Anterior cingulate cortex (tissue), 58 donors: ENCODE measurements at places on chromosomes 5 and 9.

- DNase-seq, result no peak
Observed at GRCh38 chr9:92151691-92152393, 36.6 kb upstream of the SPTLC1 start.

GRCh38 chr5:36528588-36528987, 77.8 kb upstream of the SLC1A3 start:
- DNase-seq, result no peak

DNA sequence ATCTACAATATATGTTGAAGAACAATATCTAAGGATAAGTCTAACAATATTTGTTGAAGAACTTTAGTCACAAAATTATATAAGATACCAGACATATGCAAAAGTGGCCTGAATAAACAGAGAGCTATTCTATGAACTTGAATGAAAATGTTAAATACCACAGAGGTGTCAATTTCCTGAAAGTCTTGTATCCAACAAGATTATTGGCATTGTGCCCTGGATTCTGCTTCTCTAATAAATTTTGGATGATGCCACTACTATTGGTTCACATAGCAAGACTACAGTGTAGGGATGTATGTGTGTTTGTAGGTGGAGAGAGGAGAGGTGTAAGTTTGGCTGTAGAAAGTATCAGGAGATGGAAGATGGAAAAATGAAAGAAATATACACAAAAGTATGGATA, 731.8 kb upstream of the RGMB start:
- no peak for DNase-seq

DNA sequence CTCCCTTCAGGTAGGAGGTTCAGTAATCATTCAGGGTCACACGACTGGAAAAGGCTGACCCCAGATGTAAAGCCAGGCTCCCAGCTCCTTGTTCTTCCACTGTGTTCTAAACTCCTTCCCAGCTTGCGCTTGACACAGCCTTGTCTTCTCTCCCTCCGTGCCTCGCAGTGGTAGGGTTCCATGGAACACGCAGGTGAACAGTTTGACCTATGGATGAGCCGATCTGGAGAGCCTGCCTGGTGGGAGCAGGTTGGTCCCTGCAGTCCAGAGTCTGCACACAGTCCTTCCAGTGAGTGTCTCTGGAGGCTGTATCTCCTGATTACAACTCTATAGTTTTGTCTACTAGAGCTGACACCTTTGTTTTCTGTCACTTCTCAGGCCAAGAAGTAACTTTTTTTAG, 85.9 kb downstream of the IQGAP2 start:
- no peak for DNase-seq

DNA sequence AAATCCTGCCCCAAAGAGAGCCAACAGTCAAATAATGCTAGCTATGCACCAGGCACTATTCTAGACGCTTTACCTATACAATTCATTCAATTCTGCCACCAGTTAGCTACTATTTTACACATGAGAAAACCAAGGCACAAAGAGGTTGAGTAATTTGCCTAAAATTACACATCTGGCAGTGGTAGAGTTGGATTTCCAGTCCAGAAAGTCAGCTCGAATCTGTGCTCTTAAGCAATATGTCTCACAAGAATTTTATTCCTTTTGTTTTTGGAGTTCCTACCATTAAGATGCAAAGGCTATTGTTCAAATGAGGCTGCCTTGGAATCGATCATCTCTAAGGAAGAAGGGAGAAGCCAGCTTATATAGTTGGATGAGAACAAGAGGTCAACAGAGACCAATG, 256.9 kb upstream of the RASA1 start:
- no peak for DNase-seq

GRCh38 chr9:68841276-68842052, 136.4 kb downstream of the PIP5K1B start:
- DNase-seq, result no peak

DNA sequence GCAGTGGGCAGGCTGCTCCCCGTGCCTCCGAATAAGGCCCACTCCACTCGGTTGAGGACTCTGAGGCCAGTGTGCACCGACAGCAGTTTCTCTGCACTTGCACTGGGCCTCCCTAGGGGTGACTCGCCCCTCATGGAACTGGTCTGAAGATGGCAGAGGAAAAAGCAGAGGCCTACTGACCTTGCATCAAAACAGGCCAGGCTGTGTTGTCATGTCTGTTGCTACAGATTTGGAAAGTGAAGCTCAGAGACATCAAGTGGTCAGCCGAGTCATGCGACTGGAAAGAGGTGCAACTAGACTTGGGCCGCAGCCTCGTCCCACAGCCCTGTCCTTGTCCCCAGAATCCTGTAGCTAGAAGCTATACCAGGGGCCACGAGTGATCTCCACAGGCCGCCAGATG, 78.3 kb downstream of the DCP2 start:
- DNase-seq, result no peak

- DNase-seq, result no peak
Observed at GRCh38 chr9:114385397-114386181, 2.2 kb downstream of the AKNA start.

DNA sequence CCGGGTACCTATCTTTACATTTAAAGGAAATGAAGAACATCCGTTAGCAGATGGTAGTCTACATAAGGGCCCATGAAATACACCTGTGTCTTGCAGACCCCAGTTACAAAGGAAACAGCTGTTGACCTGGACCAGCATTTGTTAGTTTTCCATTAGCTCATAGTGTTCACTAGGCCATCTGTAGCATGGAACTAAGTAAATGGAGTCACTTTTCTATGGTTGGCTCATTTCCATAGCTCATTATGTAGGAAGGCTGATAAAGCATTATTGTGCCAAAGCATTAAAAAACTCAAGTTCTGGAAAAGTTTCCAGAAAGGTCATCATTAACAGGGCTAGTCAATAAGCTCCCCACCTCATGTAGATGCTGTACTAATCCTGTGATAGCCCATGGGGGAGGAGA, 62.1 kb downstream of the PCSK1 start:
- no peak for DNase-seq

GRCh38 chr9:76717176-76717575, 47.1 kb upstream of the PCA3 start:
- DNase-seq, result no peak
